ENCODE measurements at places on chromosomes 1 and 21.
A peak's percentile ranks its signal among the peaks of the same experiment; 100 is the strongest.

- no peak overlapping the region for H3K4me3 ChIP-seq
- H3K4me1 ChIP-seq, result peaks cover 2% of the 10 kb centered on the region
- H3K36me3 ChIP-seq, result no peaks in the 10 kb centered on the region
Measured at GRCh38 chr1:15329104-15329820, 80.4 kb upstream of the EFHD2 start.

GRCh38 chr1:11752359-11753088 is 9.5 kb upstream of the C1orf167 start:
- H3K27ac ChIP-seq, result no peak overlapping the region
- no peak for DNase-seq
- no peaks in the 10 kb centered on the region for H3K27me3 ChIP-seq
- H3K36me3 ChIP-seq, result peaks cover 20% of the 10 kb centered on the region
- no peaks in the 10 kb centered on the region for H3K4me1 ChIP-seq
- no peak overlapping the region for H3K4me3 ChIP-seq

- H3K36me3 ChIP-seq, result no peaks in the 10 kb centered on the region
- H3K4me1 ChIP-seq, result no peaks in the 10 kb centered on the region
- H3K27me3 ChIP-seq, result no peaks in the 10 kb centered on the region
- DNase-seq, result no peak
Measured at GRCh38 chr1:48552903-48553606, 81.1 kb upstream of the SPATA6 start.

- DNase-seq, result no peak
- H3K4me3 ChIP-seq, result no peak overlapping the region
- no peaks in the 10 kb centered on the region for H3K4me1 ChIP-seq
- no peak overlapping the region for H3K27ac ChIP-seq
- H3K27me3 ChIP-seq, result no peaks in the 10 kb centered on the region
- H3K36me3 ChIP-seq, result no peaks in the 10 kb centered on the region
Measured at GRCh38 chr1:85406887-85407533, 57.9 kb downstream of the DDAH1 start.

- H3K27me3 ChIP-seq, result peaks cover 37% of the 10 kb centered on the region
- H3K27ac ChIP-seq, result no peak within 1 kb of the TSS
- H3K4me3 ChIP-seq, result peak within 1 kb of the TSS; percentile 37
- DNase-seq, result peak; percentile 67
- H3K36me3 ChIP-seq, result no peaks in the 10 kb centered on the region
Measured at GRCh38 chr21:31343680-31344480, at the start of gene TIAM1. Gene TIAM1, minus strand, starts transcription at chr21:31344261. Its CDS starts 77,289 bp downstream, at chr21:31266972.

- H3K4me1 ChIP-seq, result peaks cover 9% of the 10 kb centered on the region
- no peak overlapping the region for H3K27ac ChIP-seq
- no peak overlapping the region for H3K4me3 ChIP-seq
- H3K27me3 ChIP-seq, result no peaks in the 10 kb centered on the region
- H3K36me3 ChIP-seq, result no peaks in the 10 kb centered on the region
- peak; percentile 73 for DNase-seq
Measured at GRCh38 chr1:93616996-93617669, 64.5 kb downstream of the BCAR3 start.

Data from common myeloid progenitor, CD34-positive (primary cell).